ENCODE measurements at places on chromosomes 5 and 9. TPM values are rescaled to one million over a fixed set of nuclear protein-coding genes. Genes with fewer than 3 reads are reported as not detected.

IGIP gene
- 4.4 TPM for total RNA-seq

SLC46A2 gene
- not detected for total RNA-seq

CARTPT gene
- 3.3 TPM for total RNA-seq

LRRC70 gene
- 1.0 TPM for total RNA-seq

TLR4 gene
- 1.7 TPM for total RNA-seq

SLC25A25 gene
- total RNA-seq = 52.4 TPM

PCDHAC2 gene
- total RNA-seq = 6.8 TPM

CEP120 gene
- 17.5 TPM for total RNA-seq

CCDC183 gene
- total RNA-seq = 17.7 TPM

TEX48 gene
- not detected for total RNA-seq

- no peak for DNase-seq
Measured at GRCh38 chr5:38935437-38935836, 89.6 kb downstream of the OSMR start.

DNA sequence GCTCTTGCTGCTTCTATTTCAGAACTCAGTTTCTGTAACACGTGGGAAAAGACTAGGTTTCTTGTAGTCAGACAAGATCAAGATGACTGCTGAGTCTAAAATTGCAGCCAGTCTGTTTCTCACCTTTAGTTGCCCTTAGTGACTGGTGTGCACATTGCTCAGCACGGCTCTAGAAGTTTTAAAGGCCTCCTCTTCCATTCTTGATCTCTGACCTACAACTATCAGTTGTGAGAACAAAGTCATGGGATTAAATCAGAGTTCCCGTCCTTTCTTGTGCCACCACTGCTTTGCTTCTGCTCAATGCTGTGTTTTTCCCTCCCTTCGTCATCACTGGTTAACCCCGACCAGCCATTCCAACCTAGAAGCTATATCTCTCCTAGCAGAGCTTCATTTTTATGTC is 52.8 kb downstream of the GDA start:
- no peak for DNase-seq

DNA sequence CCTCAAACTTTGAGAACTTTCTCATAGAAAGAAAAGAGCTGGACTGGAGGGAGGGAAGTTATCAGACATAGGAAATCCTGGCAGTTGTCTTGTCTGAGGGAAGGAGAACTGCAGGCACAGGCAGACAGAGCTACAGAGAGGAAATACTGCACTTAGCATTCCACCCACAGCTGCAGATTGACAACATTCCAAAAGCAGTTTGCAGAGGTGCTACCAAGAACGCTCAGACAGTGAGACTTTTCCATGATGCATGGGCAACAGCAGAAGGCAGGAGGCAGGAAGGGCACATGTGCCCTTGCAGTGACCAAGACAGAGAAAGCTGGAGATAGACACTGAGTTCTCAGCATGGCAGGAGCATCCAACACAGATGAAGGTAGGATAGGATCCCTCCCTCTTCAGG is 327.5 kb upstream of the ZNF462 start:
- DNase-seq = peak; percentile 6

GRCh38 chr9:127154003-127154389 is 31.6 kb upstream of the ANGPTL2 start:
- no peak for DNase-seq

GRCh38 chr5:142295960-142296860 is 28.6 kb downstream of the SPRY4 start:
- DNase-seq = no peak

DNA sequence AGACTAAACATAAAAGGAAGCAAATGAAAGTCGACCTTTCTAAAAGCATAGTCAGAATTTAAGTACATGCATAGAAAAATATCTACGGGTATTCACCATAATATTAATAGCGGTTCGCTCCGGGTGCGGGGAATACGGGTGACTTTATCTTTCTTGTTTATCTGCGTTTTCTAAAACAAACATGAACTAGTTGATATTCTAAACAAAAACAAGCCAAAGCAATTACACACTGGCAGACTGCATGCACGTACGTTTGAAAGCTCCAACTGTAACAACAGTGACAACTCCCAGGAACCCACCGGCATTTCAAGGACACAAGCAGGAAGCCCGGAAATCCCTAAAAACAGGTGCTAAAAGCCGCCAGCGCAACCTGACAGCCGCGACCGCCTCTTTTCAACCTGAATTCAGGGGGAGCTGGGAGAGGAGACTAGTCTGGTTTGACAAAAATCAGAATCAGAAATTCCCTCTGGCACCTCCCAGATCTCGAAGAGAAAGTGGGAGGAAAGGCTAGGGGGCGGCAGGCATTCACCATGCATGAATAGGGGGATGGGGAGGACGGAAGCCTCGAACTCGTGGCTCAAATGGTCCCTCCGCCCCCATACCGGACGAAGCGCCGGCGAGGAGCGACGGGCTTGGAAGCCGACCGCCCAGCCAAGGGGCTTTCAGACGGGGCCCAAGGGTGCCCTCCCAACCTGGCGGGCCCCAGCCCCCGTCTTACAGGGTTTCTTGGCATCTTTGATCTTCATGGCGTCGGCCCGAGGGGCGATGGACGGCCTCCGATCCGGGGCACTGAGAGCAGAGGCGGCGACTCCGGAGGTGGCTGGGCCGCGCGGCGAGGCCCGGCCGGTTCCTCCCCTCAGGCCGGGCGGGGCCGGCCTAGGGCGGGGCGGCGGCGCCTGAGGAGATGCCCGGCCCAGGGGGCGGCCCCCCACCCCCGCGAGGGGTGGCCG is at the start of gene PANK3:
Gene PANK3, minus strand, starts transcription at position 831 of the 950 bp plus-strand sequence. Its CDS starts 85 bp downstream, at position 746.
- peak; percentile 79 for DNase-seq

- DNase-seq = no peak
Measured at GRCh38 chr9:35078066-35078465, 1.7 kb downstream of the FANCG start.

DNA sequence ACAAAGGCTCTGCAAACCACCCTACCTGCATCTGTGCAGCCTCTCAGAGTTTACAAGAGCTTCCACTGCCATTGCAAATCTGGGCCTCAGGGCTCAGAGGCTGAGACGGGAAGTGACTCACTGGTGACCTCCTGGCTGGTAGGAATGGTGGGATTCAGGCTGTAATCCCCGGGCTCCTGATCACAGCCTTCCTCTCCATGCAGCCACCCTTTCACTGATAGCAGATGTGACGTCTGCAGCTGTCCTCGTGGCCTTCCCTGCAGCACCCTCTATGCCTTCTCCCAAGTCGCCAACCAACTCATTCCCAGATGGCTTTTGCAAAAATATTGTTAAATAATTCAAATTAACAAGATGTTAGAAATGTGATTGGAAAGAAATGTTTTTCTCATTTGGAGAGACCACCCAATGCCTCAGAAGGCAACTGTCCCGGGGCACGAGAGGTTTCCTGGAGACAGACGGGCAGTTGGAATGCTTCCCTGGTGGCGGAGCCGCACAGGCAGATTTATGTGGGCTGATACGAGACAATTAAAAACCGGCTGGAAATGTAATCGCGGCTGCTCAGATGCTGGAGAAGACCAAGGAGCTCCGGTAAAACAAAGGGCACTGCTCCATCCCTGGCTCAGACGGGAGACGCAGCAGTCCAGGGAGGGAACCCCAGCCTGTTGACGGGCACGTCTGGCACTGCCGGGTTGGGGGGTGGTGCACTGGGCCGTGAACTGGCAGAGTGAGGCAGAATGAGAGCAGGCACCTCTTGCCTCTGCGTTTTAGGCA is 34.4 kb upstream of the SLC25A51 start:
- DNase-seq = peak; percentile 56

- DNase-seq = no peak
Measured at GRCh38 chr9:90684736-90685135, 42.1 kb upstream of the DIRAS2 start.

GRCh38 chr9:117258184-117258866 is 156.5 kb downstream of the ASTN2 start:
- no peak for DNase-seq

DNA sequence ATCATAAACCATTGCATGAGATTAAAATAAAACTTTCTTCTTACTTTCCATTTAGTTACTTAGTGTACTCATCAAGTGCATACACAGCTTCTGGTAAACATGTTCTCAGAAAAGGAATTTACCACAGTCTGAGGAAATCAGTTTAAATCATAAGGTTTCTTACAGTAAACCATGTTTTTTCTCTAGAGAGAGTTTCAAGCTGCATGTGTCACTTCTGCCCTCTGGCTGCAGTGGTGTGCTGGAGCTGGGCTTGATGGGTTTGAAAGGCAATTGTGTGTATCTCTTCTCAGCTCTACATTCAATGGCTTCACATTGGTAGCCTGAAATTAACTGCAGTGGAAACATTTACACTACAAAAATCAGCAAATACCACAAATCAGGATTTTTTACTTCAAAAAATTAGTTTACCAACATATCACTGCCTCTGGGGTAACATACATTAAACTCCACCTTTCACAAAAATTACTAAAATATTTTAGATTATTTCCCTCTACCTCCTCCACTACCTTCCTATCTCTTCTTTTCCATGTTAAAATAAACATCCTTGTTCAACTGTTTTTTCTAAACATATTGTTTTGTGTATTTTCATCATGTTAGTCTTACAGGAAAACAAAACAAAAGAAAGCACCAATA is 414.3 kb downstream of the ANXA1 start:
- DNase-seq = peak; percentile 61

DNA sequence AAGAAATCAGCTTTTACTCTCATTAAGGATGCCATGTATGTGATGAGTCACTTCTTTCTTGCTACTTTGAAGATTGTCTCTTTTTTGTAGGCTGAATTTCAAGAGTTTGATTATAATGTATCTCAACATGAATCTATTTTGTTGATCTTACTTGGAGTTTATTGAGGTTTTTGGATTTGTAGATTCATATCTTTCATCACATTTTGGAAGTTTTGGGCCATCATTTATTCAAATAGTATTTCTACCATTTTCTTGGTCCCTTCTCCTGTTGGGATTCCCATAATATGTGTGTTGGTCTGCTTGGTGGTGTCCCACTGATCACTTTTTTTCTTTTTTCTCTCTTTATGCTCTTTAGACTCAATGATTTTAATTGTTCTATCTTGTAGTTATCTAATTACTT is 116.3 kb downstream of the CNTLN start:
- DNase-seq = no peak

DNA sequence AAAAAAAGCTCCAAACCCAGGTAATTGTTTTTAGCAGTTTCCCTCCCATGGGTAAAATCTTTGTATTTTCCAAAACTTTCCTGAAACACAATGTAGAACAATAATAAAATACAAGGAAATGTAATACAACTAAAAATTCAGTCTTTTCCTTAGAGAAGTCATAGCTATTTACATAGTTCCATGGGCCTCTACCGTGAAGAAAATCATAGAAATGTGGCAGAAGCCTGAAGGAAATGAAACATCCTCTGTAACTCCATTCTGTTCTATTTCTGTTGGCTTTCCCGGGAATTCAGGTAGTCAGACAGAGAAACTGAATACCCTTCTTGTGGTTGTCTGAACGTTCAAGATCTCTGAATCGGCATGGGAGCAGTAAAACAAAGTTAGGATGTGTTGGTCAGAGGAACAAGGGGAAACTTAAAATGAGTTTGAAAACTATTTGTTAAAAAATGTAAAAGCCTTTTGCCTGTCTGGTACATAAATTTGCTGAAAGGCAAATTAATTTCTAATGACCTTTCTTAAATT is 202.4 kb upstream of the ZNF608 start:
- DNase-seq = no peak

- DNase-seq = no peak
Measured at GRCh38 chr5:1513326-1514026, 10.3 kb downstream of the LPCAT1 start.

DNA sequence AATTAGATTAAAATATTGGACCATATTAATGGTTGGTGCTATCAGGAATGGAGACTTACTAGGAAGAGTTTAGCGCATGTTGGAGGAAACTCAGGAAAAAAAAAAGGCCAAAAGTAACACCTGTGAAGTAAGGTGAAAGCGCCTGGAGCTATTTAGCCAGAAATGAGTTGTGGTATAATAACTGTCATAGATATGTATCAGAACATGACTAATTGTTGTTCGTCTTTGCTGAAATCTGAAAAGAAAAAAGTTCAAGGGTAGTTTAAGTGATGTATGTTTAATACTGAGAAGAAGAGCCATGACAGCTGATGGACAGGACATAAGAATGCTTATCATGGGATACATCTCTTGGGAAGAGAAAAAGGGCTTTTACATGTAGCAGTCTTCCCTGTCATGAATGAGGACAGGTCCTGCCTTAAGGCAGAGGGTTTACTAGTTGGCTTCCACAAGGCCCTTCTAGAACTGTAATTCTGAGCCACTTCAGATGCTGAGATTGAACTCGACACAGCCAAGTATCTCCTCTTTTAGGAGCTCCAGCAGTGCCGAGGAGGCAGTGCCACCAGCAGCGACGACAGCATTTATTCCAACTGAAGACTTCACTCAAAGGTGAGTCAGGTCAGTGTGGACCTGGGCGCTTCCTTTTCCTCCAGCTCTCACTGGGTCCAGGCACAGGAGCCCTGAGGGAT is 940 bp upstream of the CAMK4 start:
- DNase-seq = peak; percentile 6

DNA sequence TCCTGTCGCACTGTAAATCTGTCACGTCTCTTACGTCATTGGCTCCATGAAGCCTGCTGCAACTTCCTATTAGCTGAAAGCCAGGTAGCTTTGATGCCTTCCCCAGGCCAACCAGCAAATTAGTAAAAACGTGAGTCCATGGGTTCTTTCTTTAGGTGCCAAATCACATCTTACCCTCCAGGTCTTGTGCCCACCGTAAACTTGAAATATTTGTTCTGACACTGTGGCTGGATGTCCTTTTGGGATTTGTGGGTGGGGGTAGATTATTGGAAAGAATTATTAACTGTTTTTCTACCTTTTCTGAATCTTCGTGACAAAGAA is 172.8 kb downstream of the NR3C1 start:
- DNase-seq = no peak

DNA sequence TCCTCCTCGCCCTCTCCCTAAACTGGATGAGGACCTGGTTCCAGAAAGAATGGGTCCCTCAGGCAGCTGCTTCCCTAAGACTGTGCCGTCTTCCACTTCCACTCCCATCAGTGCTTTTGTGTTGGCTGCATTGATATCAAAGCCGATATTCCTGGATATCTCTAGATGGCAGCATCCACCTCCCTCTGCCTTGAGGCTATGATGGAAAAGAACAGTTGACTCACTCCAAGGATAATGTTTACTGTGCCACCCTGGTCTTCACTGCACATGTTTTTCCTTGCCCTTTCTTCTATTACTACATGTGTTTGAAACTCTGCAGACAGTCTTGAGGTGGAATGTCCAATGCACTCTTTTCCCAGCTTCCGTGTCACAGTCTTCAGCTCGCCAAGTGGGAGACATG is 211.6 kb downstream of the MAST4 start:
- DNase-seq = peak; percentile 49

Measured in hepatocyte (in vitro differentiated cells).